Camera-type eye (tissue), 1 donor: ENCODE measurements at places on chromosomes 5 and 9. TPM values are rescaled to one million over a fixed set of nuclear protein-coding genes. Genes with fewer than 3 reads are reported as not detected.

Gene PCDHB12
- 15.0 TPM for total RNA-seq

Gene DNLZ
- total RNA-seq = 4.3 TPM

Gene PCDHGC3
- total RNA-seq = 79.3 TPM

Gene DMGDH
- total RNA-seq = 3.5 TPM

Gene ARL14EPL
- total RNA-seq = not detected

Gene PCDHB15
- 14.5 TPM for total RNA-seq

Gene NHP2
- total RNA-seq = 109 TPM

Gene SPATA31A3
- not detected for total RNA-seq

Gene PRRX2
- total RNA-seq = 7.9 TPM

Gene ABLIM3
- 13.1 TPM for total RNA-seq

Gene PCDHGC4
- total RNA-seq = 25.1 TPM

Gene C9
- not detected for total RNA-seq

Gene IL3
- total RNA-seq = not detected

Gene ADAMTS2
- 68.9 TPM for total RNA-seq

Gene RAD50
- 46.0 TPM for total RNA-seq

Gene SCGB3A2
- not detected for total RNA-seq

Gene ARHGEF28
- 30.0 TPM for total RNA-seq

Gene DBH
- 0.11 TPM for total RNA-seq

Gene CDHR2
- 0.11 TPM for total RNA-seq

Gene CCDC171
- 25.2 TPM for total RNA-seq

Gene TNFSF15
- 1.0 TPM for total RNA-seq

Gene NIPAL4
- total RNA-seq = not detected

Gene SVEP1
- total RNA-seq = 27.3 TPM

Gene PCDHGA2
- 15.8 TPM for total RNA-seq

Gene C9orf50
- 0.71 TPM for total RNA-seq

Gene REXO4
- total RNA-seq = 20.8 TPM
